ENCODE measurements at places on chromosomes 6 and 20.

DNA sequence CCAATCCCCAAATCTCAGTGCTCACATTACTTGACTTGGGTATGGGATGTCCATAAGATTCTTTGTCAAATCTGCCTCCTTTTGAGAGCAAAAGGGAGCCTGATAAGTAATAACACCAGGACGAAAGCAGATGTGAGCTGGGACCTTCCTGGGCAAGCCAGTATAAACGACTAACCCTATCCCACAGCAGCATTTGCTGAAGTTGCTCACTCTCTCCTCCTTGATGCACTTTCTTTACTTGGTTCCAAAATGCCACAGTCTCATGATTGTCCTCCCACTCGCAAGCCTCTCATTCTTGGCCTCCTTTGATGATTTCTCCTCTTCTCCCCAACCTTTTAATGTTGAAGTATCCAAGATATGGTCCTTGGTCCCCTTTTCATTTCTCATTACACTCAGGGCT, 44.7 kb upstream of the TAGAP start:
- no peak for DNase-seq

- peak; percentile 12 for DNase-seq
Measured at GRCh38 chr20:63215101-63216040, 560 bp downstream of the YTHDF1 start.

DNA sequence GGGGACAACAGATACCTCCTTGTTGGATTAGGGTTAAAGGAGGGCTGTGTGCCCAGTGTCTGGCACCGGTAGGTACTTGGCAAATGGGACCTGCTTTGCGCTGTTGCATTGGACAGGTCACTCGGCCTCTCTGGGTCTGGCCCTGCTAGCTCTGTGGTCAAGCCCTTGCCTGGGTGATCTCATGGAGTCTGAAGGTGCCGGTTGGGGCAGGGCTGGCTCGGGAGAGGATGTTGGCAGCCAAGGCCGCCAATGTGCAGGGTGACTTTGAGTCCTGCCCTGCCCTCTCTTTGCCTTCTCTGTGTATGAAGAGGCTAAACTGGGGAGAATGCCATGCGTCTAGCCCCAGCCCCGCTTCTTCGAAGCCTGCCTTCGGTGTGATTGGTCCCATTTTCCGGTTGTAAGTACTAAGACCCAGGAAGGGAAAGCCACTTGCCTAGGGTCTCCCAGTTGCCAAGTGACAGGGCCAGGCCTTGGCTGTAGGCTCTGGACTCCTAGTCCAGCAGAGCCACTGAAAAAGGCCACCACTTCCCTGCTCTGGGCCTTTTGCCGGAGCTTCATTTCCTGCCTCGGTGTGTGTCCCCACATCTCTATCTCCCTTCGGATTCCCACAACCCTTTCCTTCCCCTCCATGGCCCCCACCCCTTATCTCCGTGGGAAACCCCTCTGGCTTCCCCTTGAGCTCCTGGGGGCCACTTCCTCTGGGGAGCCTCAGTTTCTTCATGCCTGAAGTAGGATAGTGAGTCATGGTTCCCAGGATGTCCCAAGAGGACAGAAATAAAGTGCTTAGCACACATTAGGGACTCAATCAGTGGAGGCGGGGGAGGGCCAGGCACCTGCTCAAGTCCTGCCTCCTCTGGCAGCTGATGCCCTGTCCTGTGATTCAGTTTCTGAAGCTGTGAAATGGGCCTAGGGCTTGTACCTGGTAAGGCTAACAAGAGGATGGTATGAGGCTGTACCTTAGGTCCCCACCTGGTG, 3.9 kb downstream of the SRC start:
- DNase-seq, result no peak

GRCh38 chr6:41167173-41167963, 4.5 kb upstream of the TREM2 start:
- no peak for DNase-seq

- no peak for DNase-seq
Measured at GRCh38 chr6:71203206-71203605, 85.4 kb upstream of the OGFRL1 start.

GRCh38 chr20:58622671-58623578, 28.2 kb upstream of the STX16 start:
- DNase-seq, result no peak

DNA sequence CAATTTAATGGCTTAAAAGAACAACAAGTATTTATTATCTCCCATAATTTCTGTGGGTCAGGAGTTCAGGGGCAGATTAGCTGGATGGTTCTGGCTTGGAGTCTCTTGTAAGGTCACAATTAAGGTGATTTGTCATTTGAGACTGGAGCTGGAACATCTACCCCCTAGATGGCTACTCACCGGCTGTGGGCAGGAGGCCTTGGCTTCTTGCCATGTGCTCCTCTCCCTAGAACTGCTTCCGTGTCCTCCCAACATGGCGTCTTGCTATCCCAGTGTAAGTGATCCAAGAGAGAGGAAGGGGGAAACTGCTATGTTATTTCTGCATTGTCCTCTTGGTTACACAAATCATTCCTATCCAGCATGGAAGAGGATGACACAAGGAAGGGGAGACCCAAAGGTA, 210.2 kb upstream of the ECI2 start:
- DNase-seq, result no peak

DNA sequence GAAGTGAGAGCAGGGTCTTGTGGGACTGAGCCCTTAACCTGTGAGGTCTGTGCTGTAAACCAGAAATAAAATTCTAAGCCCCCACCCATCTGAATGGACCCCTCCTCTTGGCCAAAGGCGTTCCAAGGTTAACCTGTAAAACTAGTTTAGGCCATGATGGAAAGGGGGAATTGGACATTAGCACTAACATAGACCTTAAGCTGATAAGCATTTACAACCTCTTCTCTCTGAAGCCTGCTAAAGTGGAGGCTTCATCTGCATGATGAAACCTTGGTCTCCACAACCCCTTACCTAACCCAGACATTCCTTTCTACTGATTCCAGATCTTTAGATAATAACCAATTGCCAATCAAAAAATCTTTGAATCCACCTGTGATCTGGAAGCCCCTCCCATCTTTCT, 25.8 kb downstream of the PIGT start:
- DNase-seq, result no peak

GRCh38 chr6:130037207-130037811, 18.9 kb downstream of the L3MBTL3 start:
- DNase-seq, result no peak

DNA sequence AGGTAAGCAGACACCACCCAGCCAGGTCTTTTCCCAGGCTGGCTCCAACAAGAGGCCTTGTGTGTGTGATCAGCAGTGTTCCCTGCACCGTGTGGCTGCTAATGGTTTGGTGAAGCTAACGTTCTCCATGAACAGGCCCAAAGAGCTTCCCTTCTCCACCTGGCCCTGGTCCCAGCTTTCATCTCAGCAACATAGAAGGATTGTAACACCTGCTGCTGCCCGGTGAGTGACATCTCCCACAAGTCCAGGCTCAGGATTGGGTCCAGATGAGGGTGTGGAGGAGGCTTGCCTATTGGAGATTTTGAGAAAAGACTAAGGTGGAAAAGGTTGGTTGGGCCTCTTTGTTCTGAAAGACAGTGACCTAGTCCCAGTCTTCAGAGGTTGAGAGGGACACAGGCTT, 89.6 kb downstream of the TMEM242 start:
- DNase-seq, result no peak

DNA sequence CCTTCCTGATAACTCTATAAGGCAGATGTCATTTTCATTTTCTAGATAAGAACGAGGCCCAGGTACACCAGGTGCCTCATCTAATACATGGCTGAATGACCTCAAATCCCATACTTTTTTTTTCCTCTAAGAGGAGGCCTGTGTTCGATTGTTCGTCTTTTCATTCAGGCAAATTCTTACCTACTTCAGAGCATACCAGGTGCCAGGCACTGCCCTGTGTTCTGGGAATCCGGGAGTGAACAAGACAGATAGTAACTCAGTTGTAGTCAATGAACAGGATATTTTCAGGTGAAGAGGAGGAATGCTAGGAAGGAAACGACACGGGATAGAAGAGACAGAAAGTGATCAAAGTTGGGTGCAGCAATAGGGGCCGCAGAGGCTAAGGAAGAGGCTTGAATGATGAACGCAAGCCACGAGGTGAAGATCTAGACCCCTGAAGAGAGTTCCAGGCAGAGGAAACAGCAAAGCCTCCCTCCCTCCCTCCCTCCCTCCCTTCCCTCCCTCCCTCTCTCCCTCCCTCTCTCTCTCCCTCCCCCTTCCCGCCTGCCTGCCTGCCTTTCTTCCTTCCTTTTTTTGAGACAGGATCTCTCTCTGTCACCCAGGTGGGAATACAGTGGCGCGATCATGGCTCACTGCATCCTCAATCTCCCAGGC, 150.1 kb upstream of the ZNF217 start:
- DNase-seq, result no peak

- no peak for DNase-seq
Measured at GRCh38 chr20:58056921-58057686, 171.3 kb downstream of the ANKRD60 start.

- DNase-seq, result no peak
Measured at GRCh38 chr6:52352239-52353018, 9.5 kb upstream of the PAQR8 start.

DNA sequence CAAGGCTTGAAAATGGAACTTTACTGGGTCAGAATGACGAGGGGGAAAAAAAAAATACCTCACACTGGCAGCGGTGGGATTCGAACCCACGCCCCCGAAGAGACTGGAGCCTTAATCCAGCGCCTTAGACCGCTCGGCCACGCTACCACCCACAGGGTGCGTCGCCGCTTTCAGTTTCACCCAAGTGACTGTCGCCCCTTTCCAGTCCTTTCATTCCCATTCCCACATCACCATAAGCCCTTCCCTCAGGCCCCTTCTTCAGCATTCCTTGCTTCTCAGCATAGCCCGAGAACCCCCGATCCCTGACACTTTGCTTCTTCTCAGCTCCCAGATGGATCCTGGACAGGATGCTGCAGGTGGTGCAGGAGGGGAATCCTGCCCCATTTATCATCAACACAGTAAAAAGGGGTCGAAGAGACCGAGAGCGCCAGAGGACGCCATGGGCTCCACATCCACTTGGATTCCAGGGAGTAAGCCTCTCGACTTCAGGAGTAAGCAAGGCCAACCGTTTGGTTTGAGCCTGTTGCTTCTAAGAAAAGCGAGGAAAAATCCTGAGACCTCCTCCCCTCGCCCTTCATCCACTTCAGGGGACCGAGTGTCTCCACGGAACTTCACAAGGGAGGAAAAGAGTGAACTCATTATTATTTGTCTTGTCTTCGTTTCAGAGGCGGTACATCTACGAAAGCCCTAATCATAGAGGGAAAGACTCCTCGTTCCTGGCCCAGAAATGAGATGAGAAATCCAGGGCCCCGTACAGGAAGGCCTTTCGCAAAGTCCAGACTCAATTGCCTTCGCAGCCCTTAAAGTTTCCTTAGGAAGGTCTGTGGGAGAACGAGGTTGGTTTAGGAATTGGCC, 20.0 kb upstream of the TRIM27 start:
- DNase-seq, result peak; percentile 51

DNA sequence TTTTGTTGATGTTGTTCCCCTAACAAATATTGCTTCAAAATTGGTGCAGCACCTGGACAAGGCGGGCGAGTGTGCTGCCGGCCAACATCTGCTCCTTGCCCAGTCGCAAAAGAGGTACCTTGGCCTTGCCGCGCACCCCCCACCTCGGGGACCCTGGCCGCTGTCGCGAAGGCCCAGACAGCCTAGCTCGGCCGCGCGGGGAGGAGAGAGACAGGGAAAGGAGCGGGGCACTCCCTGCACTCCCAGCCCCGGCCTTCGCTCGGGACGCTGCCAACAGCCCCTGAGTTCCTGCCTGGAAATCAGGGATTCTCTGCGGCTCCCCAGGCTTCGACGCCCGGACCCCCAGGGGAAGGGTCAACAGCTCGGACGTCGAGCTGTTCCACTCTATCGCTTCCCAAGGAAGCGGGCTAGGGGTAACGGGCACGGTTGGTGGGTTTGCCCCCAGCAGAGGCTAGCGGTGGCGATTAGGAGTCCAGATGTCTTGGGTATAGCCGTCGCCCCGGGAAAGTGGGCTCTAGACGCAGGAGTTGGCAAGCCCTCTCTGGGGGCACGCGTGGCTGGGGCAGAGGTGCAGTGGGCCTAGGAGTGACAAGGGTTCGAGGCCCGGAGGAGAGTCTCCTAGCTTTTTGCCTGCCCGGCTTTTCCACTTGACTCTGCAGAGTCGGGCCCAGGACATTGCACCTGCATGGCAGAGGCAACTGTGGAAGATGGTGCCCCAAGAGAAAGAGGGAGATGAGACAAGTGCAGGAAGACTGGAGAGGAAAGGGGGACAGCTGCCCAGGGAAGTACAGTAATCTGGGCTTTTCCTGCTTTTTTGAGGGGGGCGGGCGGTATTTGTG, 8.2 kb downstream of the POU3F2 start:
- DNase-seq, result no peak

- DNase-seq, result no peak
Measured at GRCh38 chr20:16360668-16361067, 212.6 kb downstream of the KIF16B start.

- DNase-seq, result no peak
Measured at GRCh38 chr20:44496976-44497375, 21.3 kb downstream of the TTPAL start.

DNA sequence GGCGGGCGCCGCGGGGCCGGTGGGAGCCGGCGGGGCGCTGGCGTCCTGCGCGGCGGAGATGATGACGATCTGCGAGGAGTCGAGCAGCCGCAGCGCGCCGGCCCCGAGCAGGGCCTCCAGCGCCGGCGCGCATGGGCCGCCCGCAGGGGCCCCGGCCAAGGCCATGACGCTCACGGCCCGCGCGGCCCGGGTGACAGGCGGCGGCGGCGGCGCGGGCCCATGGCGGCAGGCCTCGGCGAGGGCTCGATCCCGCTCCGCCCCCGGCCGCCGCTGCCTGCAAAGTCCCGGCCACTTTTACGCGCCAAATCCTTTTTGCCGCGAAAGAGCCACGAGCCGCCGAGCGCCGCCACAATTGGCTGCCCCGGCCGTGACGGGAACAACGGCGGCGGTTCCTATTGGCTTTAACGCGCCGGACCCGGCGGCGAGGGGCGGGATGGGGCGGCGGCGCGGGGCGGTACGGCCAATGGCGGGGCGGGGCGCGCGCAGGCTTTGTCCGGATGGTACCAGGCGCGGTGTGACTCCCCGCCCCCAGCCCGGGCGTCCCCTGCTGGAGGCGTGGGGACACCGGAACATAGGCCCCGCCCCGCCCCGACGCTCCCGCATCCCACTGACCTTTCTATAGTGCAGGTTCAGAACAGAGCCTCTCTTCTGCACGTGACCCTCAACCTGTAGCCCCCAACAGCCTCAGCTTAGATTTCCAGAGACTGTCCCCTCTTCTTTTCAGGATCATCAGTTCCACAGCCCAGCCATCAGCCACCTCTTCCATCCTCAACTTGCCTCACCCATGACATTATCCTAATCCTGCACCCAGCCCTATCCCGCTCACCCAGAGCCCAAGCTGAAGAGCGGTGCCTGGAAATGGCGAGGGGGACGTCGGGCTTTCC, at the start of gene E2F1:
Gene E2F1 (minus strand): TSS at position 286 of the 884 bp plus-strand sequence. CDS start 121 bp downstream, at position 165.
- peak; percentile 95 for DNase-seq

DNA sequence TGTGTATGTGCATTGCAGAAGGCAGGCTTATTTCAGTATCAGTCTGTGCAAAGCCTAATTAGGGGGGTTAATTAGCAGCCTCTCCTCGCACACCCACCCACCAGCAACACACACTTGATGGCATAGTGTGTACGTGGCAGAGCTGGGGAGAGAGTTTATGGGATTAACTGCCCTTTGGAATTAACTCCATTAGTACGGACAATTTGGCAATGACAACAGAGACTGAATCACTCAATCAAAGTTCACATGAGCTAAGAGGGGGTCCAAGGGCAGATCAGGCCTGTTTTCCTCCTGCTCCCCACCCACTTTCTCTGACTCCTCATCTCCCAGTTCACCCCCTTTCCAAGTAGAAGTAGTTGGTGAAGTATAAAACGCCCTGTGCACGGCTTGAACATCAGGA, 69.5 kb downstream of the LRFN2 start:
- DNase-seq, result no peak

Measured in CD4-positive, alpha-beta memory T cell (primary cell).